ENCODE measurements at places on chromosomes 7 and 10.
A peak's percentile ranks its signal among the peaks of the same experiment; 100 is the strongest.

GRCh38 chr10:9621216-9621615, 1396.5 kb upstream of the CELF2 start:
- no peak for DNase-seq

DNA sequence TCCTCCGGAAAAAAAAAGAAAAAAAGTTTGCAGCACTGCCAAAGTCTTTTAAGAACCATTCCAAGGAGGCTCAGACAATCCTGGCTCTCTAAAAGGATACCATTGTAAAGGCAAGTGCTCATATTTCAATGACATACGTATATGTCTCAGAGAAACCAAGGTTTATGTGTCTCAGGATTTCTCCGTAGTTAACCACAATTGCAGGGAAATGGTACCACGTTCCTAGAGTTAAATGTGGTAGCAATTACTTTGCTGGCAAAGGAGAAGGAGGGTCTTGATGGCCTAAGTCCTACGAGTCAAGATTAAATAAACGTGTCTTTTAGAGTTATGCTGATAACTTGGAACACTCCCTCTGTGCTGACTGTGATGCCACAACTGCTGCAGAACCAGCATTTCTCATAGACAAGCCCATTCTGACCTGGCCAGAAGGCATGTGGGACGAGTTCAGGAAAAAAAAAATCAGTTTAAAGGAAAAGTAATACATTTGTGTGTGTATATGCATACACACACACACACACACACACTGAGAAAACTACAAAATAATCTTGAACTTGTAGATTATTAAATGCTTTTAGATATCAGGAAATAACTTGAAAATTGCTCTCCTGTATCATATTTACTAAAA, 245.9 kb downstream of the FGFR2 start:
- DNase-seq: no peak

DNA sequence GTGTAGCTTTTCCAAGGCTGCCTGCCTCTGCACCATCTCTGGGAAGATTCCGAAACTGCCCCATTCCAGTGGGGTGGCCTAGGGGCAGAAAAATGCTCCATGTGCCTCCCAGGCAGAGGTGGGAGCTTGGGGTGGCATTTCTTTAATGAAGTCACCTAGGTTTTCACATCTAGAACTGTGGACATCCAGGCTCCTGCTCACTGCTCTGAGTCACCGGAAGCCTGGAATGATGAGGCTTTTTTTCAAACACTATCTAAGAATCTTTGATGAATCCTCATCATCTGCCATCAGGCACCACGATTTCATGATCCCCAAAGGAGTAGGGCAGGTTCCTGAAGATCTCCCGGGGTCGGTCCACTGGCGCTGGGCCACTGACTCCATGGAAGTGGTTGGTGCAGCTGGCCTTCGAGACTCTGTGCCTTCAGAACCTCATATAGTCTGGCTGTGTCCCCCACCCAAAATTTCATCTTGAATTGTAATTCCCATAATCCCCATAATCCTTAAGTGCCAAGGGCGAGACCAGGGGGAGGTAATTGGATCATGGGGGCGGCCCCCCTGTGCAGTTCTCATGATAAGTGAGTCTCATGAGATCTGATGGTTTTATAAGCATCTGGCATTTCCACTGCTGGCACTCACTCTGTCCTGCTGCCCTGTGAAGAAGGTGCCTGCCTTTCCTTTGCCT, 37.1 kb downstream of the MTURN start:
- DNase-seq: peak; percentile 22

DNA sequence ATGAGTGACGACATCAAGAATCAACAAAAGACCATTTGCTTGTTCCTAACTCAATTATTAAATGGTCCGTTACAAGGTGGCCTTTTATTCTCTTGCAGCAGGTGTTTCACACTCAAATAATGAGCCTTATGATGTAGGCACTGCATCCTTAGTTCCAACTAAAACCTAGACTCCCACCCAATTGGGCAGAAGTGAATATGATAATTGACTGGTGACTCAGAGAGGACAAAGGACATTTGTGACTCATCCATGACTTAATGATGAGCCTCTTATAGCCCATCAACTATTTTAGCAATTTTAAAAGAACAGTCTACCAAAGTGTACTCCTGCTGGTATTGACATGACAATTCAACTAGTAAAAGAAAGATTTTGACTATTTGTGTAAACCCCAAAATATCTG, 1027.8 kb upstream of the PHF14 start:
- no peak for DNase-seq

DNA sequence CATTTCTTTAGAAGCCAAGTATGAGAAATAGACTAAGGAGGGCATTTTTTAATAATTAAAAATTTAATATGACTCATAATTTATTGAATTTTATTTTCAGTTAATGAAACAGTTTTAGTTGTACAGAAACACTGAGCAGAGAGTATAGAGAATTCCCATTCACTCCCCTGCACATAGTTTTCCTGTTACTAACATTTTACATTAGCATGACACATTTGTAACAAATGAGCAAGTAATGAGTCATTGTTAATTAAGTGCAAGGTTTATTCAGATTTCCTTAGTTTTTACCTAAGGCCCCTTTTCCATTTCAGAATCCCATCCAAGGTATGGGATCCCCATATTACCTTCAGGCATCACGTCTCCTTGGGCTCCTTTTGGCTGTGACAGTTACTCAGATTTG, 271.5 kb upstream of the FZD8 start:
- DNase-seq: no peak

DNA sequence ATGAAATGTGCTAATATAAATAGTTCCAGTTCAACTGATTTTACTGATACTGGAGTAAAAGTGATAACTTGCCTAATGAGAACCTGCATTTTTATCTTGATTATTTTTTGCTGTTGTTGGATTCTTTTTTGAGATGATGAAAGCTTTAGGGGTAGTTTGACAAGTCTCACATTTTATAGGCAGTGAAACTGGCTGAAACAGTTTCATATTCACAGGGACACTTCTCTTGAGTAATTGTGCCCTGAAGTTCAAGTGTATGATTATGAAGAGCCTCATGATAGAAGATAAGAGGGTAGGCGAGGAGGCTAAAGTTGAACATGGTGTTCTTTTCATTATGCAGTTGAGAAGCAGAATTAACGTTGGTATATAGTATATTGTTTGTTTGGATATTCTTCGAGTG, 5.1 kb downstream of the AUTS2 start:
- no peak for DNase-seq

GRCh38 chr10:127159648-127160245, 36.6 kb downstream of the INSYN2A start:
- DNase-seq: no peak

DNA sequence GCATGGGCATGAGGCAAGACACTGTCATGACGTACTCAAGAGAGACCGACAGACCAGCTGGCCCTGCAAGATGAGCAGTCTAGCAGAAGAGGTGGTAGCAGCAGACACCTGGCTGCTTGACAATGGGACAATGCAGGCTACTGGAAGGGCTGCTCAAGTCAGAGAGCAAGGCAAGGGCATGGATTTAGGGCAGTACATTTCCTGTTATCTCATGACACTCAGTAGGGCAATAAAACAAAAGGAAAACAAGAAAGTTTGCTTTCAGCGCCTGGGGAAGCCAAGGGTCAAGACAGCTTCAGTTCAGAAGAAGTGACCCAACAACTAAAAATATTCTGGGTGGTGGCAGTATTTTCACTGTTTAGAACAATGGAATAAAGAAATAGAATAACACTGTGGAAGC, 331.8 kb upstream of the PHYHIPL start:
- DNase-seq: no peak

Data from brain microvascular endothelial cell (primary cell).